ENCODE measurements at places on chromosomes 16 and 17.

DNA sequence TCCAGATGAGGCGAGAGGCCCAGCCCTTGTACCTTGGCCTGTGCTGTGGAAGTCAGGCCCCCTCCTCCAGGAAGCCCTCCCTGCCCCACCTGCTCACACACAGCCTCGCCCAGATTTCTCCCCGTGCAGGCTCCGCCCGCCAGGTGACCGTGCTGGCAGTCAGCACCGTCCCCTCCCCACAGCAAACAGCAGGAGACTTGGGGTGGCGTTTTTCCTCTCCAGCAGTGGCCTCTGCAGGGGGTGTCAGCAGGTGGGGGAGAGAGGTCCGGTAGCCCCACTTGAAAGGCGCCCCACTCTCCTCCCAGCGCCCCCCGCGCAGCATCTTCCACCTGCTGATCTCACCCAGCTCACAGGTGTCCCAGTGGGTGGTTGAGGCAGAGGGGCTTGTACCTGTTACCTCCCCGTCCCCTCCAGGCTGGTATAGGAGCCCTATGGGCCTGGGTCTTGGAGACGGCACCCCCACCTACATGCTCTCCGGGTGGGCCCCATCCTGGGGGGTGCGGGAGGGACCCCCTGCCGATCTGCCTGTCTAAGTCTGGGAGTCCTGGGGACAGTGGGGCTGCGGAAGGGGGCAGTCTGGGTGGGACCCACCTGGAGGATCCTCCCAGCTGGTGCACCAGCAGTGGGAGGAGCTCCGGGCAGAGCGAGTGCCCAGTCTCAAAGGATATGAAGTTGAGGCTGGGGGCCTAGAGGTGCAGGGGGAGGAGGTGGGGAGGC lies 4.2 kb upstream of the C1QTNF8 start:
- DNase-seq: no peak

DNA sequence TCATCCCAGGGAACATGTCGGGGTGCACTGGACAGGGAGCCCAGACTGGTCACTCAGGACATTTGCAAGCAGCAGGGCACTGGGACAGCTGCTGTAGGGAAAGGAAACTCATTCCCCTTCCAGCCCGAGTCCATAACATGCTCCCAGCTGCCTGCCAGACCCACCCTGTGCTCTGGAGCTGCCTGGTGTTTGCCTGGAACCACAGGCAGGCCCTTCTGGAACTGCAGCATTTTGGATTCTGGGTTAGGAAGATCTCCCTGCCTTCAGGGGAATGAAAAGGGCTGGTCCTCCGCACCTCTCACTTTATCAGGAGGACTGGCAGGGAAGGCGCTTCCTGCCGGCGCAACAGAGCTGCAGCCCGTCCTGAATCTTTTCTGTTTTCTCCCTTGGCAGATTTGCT lies 41.2 kb downstream of the MEAK7 start:
- DNase-seq: no peak

GRCh38 chr17:74919440-74920305 lies 3.4 kb downstream of the USH1G start:
- no peak for DNase-seq

- no peak for DNase-seq
Observed at GRCh38 chr17:21542991-21543390, 149.3 kb upstream of the KCNJ18 start.

GRCh38 chr16:85838381-85838780 lies 38.9 kb downstream of the COX4I1 start:
- DNase-seq: no peak

DNA sequence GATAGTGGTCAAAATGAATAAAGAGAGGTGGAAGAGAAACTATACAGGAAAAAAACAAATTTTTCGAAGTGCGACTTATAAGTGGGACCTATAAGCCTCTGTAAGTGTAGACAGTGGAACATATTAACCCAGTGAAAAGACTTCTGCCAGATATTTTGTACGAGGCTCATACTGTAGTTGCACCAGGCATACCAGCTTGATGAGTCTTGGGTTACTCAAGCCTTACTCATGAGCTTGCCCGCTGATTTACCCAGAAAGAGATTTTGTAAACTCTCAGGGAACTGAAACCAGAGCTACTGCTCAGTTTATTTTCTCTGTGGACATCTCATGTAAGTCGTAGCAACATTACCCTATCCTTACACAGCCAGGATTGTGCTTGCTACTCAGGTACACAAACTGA lies 708.0 kb upstream of the SOX9 start:
- DNase-seq: no peak

- DNase-seq: no peak
Observed at GRCh38 chr16:17241264-17241835, 229.4 kb downstream of the XYLT1 start.

DNA sequence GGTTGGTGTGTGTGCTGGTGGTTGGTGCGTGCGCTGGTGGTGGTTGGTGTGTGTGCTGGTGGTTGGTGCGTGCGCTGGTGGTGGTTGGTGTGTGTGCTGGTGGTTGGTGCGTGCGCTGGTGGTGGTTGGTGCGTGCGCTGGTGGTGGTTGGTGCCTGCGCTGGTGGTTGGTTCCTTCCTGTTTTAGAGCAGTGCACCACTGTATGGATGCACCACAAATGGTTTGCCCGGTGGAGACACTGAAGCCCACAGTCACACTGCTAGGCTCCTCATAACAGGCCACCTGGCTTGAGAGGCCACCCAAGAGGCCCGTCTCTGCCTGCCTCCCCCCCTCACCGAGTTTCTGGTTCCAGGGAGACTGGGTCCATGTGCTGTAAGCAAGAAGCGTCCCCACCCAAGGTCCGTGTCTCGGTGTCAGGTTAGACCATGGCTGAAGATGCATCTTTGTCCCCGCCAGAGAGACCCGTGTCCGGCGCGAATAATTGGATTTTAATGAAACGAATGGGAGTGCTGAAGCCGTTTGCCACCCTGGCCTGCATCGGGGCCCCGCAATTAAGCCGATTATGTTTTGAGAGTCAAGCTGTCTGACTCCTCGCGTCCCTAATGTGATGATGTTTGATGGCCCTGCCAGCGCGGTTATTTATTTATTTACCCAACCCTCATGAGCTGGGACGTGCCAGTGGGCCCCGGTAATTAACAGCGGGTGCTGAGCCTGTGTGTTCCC lies 161.3 kb upstream of the GSE1 start:
- no peak for DNase-seq

GRCh38 chr16:82758904-82759303 lies 132.1 kb downstream of the CDH13 start:
- DNase-seq: no peak

- DNase-seq: no peak
Observed at GRCh38 chr17:73952480-73953205, 250.8 kb upstream of the RPL38 start.

DNA sequence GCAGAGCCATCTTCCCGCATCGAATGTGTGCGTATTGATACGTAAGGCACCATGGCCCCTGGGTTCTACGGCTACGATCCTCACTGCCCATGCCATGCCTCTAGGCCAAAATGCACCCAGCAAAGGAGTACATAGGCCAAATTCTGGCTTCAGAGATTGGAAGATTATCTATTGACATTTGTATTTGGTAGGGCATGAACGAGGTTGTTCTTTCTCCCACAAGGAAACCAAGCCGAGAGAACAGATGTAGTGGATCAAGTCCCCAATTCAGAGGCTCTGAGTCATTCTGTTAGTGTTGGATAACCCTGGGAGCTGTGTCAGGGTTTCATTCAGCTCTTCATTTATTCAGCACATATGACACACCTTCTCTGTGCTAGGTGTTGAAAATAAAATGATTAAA lies 36.5 kb downstream of the HOXB1 start:
- no peak for DNase-seq

DNA sequence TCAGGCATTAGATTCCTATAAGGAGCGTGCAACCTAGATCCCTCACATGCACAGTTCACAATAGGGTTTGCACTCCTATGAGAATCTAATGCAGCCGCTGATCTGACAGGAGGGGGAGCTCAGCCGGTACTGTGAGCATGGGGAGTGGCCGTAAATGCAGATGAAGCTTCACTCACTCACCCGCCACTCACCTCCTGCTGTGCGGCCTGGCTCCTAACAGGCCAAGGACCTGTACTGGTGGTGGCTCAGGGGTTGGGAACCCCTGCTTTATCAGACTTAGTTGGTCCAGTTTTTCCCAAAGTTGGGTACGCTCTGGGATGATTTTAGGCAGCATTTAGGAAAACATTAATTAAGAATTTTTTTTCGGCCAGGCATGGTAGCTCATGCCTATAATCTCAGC lies 103.8 kb downstream of the MARF1 start:
- DNase-seq: no peak

- DNase-seq: no peak
Observed at GRCh38 chr17:58557981-58558380, 43.5 kb upstream of the MTMR4 start.

DNA sequence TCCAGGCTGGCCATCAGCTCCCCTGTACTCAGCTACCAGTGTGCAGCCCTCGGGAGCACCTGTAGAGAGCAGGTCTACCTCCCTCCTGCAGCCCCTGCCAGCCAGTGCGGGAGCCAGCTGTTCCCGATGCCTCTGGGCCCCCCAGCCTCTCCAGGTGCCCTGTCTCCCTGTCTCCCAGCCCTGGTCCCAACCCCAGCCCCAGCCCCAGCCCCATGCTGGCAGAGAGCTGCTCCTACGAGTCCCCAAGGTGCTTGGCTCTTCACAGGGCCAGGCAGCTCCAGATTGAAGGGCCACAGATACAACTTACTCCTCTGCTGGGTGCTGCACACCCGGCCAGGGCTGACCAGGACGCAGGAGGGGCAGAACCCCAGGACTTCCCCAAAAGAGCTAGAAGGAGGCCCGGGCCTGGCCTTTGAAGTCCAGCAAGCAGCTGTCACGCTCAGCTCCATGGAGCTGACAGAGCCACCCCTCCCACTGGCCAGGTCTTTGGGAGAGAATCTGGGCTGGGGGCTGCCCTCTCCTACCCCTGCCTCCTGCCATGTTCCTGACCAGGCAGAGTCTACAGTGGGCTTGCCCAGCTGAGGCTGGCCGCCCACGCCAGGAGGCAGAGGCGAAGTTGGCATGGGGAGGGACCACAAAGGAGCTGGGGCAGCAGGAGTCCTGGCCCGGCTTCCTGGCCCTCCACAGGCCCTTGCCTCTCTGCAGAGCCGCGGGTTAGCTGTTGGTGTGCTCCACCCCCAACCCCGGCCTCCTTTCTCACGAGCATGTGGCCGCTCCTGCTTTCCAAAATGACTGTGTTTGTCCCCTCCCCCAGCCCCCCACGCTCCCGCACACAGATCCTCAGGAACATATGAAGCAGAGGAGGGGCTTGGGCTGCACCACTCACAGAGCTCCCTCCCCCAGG lies 9.5 kb upstream of the ADAM11 start:
- peak; percentile 59 for DNase-seq

GRCh38 chr16:9232102-9232770 lies 140.8 kb downstream of the HAPSTR1 start:
- no peak for DNase-seq

DNA sequence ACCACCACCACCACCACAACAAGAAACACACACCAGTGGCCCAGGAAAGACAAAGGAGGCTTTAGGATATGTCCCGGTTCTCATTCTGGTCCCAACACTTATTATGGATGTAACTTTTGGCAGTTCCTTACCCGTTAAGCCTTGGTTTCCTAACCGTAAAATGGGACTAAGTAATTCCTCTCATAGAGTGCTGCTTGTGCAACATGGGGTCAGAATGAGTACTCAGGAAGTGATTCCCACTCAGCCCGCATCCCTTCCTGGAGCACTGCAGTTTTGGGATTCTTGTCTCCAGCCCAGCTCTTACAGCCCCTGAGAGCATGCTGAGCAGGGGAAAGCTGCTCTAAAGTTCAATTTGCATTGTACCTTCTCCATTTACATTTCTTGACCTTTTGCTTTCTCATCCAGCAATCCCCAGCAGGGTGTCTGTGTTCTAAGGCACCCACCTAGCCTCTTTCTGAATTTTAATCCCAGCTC lies 262.6 kb downstream of the PRKCA start:
- DNase-seq: no peak

DNA sequence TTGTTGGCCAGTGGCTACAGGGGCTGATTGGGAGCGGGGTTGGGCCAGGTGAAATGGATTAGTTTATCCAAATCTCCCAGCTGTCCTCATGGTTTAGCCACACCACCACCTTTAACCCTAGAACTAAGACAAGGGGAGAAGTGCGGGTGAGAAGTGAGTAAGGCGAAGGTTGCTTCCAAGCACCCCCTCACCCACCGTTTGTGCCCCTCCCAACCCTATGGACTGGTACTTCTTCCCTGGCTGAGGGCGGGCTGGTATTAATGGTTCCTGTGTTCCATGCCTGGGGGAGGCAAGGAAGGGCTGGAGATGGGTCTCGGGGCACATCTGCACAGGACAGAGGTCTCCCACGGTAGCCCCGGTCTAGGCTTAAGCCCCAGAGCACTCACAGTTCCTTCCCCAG lies 25.1 kb downstream of the NT5M start:
- DNase-seq: no peak

GRCh38 chr17:40454613-40454995 lies 11.4 kb downstream of the IGFBP4 start:
- DNase-seq: no peak

DNA sequence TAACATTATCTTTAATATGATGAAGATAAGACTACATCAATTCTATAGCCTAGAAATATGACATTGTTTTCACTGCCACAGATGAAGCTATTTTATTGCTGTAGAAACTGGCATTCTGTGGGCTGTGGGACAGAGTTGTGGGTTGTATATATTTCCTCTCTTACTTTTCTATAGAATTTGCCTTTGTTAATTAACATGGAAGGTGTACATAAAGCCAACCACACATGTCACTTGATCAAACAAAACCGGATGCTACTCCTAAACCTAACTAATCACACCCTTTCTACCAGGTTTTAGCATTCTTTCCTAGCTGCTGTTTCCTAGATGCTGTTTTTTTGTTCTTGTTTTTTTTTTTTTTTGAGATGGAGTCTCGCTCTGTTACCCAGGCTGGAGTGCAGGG lies 81.2 kb upstream of the ATP2A3 start:
- no peak for DNase-seq

Data from hindlimb muscle (tissue), 1 donor.